ENCODE measurements at places on chromosomes 7 and 10.

DNA sequence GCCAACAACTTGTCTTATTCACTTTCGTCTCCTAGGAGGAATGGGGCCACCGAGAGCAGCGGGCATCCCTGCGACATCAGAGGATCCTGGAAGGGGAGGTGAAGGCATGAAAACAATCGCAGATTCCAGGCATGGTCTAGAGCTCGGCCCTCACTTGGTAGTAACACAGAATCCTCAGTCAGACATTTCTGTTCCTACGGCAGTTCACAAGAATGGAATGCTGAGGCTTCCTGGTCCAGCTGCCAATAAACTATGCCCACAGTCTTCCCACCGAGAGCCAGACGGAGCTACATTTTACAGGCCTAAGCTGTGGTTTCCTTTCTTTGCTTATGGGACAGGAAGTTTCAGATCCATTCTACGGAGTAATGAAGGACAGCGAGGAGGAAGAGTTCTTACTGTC lies 75.8 kb downstream of the OR13A1 start:
- no peak for DNase-seq

DNA sequence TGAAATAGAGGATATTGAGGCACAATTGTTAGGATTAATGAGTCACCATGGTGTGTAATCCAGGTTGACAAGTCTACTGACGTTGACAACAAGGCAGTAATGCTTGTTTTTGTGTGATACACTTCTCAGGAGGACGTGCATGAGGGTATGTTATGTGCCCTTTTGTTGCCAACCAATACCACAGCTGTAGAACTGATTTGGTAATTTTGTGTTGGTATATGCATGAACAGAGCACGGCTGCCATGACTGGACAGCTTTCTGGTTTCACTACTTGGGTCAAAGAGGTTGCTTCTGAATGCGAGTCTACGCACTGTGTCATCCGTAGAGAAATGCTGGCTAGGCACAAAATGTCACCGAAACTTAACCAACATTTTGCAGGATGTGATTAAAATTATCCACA lies 32.9 kb downstream of the PHTF2 start:
- no peak for DNase-seq

GRCh38 chr7:55520426-55521140 lies 51.7 kb downstream of the VOPP1 start:
- DNase-seq = no peak

- DNase-seq = no peak
Observed at GRCh38 chr7:111090846-111091245, at the start of gene LRRN3. TSS of gene LRRN3 (plus strand) at chr7:111091127. CDS start at chr7:111122773, 31,646 bp downstream.

GRCh38 chr7:98322331-98323270 lies 41.1 kb downstream of the BRI3 start:
- DNase-seq = no peak

- no peak for DNase-seq
Observed at GRCh38 chr10:67864607-67865371, 19.7 kb upstream of the SIRT1 start.

- no peak for DNase-seq
Observed at GRCh38 chr7:106260136-106260561, 24.6 kb downstream of the NAMPT start.

- peak; percentile 31 for DNase-seq
Observed at GRCh38 chr10:32367793-32368453, 21.0 kb upstream of the EPC1 start.

- no peak for DNase-seq
Observed at GRCh38 chr7:91519241-91520158, 255.3 kb downstream of the FZD1 start.

DNA sequence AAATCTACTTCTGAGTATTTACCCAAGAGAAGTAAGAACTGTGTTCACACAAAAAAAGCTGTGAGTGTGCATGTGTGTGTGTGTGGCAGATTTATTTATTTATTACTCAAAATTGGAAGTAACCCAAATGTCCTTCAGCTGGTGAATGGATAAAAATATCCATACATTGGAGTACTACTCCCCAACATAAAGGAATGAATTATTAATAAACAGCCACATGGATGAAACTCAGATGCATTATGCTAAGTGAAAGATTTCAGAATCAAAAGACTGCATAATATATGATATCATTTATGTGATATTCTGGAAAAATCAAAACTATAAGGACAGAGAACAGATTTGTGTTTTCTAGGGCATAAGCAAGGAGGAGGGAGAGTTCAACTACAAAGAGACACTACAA lies 47.1 kb upstream of the DNAH11 start:
- DNase-seq = no peak

GRCh38 chr7:113142385-113143119 lies 24.2 kb upstream of the SMIM30 start:
- no peak for DNase-seq

- DNase-seq = peak; percentile 21
Observed at GRCh38 chr7:92833766-92834506, 2.4 kb downstream of the CDK6 start.

- no peak for DNase-seq
Observed at GRCh38 chr7:83178796-83179195, 16.1 kb upstream of the PCLO start.

DNA sequence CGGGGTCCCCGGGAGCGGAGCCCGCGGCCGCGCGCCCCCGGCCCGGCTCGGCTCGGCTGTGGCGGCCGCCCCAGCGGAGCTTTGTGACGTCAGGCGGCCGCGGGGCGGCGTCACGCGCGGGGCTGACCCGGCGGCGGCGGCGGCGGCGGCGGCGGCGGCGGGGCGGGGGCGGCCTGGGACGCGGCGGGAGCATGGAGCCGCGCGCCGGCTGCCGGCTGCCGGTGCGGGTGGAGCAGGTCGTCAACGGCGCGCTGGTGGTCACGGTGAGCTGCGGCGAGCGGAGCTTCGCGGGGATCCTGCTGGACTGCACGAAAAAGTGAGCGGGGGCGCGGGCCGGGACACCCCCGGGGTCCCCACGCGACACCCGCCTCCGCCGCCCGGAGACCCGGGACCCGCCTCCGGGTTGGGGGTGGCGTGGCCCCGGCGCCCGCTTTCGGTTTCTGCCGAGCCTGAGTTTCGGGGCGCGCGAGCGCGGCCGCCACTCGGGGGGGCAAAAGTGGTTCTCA lies at the start of gene PWWP2B:
Gene PWWP2B (plus strand): TSS at position 165 of the 506 bp plus-strand sequence. CDS start 27 bp downstream, at position 192.
- DNase-seq = no peak

- DNase-seq = no peak
Observed at GRCh38 chr7:67661-68395, 124.5 kb upstream of the FAM20C start.

GRCh38 chr10:1824928-1825327 lies 87.6 kb upstream of the ADARB2 start:
- DNase-seq = no peak

GRCh38 chr10:8830876-8831275 lies 776.4 kb downstream of the GATA3 start:
- DNase-seq = no peak

GRCh38 chr10:18368682-18369081 lies 228.5 kb downstream of the CACNB2 start:
- DNase-seq = no peak

GRCh38 chr10:105615715-105616365 lies 974.8 kb downstream of the SORCS3 start:
- no peak for DNase-seq

DNA sequence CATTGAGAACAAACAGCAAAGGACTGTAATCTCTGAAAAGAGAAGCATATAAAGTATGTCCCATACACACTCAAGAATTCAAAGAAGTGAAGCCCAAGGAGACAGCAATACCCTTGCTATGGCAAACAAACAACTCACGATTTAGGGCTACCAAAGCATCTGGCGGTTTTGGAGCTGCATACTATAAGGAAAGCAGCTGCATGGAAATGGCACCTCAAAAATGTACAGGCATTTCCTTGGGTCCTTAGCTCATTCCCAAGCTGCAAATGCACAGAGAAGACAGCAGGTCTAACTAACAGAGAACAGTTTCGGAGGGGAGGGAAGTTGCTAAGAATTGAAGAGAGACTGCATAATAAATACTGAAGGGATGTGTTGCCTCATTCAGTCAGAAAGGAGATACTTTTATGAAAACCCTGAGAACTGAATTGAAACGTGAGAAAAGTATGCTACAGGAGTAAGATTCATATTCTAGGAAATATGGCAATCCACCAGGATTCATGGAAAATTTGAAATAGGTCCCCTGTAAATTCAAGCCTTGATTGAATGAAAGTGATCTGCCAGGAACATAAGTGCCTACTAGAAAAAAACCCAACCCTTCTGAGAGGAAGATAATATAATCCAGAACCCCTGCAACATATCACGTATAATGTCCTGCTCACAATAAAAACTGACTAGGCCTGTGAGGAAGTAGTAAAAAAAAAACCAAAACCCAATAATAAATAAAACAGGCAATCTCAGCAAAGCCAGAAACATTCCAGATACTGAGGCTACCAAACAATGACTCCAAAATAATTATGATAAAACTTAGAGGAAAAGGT lies 36.4 kb downstream of the CUBN start:
- no peak for DNase-seq

- no peak for DNase-seq
Observed at GRCh38 chr10:122029499-122030199, 40.7 kb downstream of the TACC2 start.

DNA sequence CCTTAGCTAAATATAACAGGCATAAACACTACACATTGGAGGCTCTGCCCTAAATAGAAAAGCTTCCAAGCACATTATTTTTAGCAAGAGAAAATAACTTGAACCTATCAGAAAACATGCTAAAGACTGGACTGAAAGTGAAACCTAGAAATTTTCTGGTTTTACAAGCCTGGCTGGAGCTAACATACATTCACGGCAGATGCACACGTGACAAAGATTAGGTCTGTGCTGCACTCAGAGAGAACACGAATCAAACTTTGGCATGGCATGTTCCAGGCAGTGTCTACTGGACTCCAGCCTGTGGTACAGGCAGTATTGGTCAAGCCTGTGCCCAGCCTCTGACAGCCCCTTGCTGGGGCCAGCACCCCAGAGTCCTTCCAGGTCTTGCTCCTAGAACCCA lies 94.1 kb upstream of the PCBD1 start:
- no peak for DNase-seq

- DNase-seq = no peak
Observed at GRCh38 chr7:135761751-135762488, 13.3 kb upstream of the FAM180A start.

DNA sequence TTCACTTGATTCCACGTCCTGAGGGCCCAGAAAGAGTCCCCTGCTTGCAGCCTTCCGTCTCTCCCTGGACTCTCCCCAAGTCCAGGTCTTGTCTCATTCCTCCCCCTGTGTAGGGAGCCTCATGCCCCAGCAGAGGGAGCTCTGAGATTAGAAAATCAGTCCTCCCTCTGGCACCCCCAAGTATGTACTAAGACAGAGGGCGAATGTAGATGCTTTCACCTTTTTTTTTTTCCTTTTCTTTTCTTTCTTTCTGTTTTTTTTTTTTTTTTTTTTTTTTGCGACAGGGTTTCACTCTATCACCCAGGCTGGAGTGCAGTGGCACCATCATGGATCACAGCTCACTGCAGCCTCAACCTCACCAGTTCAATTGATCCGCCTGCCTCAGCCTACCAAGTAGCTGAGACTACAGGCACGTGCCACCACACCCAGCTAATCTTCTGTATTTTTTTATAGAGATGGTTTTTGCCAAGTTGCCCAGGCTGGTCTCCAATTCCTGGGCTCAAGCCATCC lies 10.3 kb downstream of the SFXN3 start:
- peak; percentile 69 for DNase-seq

DNA sequence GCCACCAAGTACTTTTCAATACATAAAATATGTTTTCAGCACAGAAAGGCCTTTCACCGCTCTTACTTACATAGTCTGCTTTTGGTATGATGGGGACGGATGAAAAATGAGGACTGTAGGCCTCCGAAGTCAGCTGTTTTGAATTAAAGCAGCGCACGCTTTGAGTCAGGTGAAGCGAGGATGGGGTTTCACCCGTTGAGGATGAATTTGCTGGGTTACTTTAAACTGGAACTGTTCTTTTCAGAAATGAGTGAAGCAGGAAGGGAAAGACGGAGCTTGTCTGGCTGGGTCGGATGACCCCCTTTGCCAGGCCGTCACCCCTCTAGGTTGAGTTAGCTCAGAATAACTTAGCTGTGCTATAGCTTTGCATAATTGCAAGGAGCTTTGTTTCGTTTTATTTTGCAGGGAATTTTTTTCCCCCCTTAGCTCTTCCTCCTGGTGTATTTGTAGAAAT lies 40.0 kb downstream of the CUX1 start:
- DNase-seq = no peak

- no peak for DNase-seq
Observed at GRCh38 chr10:114825513-114826253, 4.1 kb downstream of the FHIP2A start.

- DNase-seq = no peak
Observed at GRCh38 chr10:89553064-89553734, 17.8 kb upstream of the SLC16A12 start.

DNA sequence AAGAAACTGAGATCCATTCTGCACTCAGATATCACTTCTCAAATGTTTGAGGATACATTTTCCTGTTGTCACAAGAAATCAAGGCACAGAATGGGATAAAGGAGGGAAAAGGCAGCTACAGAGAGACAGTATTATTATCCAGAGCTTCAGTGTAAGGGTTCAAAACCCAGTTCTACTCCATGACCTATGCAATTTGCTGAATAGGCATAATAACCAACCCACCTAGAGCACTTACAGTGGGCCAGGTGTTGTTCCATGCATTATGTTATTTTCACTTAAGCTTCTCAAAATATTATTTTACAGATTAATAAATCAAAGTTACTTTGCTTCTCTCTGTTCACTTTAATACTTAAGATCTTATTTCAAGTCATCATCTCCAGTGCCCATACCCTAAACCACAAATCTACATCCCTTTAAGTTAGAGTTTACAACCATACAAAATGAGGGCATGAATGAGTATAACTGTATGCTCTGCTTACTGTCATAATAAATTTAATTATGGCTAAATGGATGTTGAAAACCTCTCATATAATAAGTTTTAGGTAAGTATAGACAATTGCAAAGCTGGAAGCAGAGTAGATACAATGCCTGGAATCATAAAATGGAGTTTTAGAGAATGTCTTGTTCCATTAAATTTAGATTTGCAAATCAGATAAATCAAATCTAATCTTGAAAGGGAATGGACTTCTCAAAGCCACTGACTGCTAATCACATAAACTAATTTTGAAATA lies 28.1 kb upstream of the PCLO start:
- no peak for DNase-seq

DNA sequence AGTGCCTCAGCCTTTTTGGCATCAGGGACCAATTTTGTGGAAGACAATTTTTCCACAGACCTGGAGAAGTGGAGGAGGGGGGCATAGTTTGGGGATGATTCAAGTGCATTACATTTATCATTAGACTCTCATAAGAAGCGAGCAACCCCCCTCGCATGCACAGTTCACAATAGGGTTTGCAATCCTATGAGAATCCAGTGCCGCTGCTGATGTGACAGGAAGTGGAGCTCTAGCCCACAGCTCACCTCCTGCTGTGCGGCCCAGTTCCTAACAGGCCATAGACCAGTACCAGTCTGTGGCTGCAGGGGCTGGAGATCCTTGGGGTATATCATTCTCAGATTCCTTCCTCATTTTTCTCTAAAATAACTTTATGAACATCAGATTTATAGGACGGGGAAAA lies 50.8 kb downstream of the ATAD1 start:
- DNase-seq = no peak

- no peak for DNase-seq
Observed at GRCh38 chr10:110174816-110175215, 32.6 kb upstream of the MXI1 start.

GRCh38 chr7:140676306-140676705 lies 3.6 kb downstream of the ADCK2 start:
- no peak for DNase-seq
